Fibroblast of the aortic adventitia (primary cell): ENCODE measurements at places on chromosomes 6 and 20. TPM values are rescaled to one million over a fixed set of nuclear protein-coding genes. Genes with fewer than 3 reads are reported as not detected.
A peak's percentile ranks its signal among the peaks of the same experiment; 100 is the strongest.

DNA sequence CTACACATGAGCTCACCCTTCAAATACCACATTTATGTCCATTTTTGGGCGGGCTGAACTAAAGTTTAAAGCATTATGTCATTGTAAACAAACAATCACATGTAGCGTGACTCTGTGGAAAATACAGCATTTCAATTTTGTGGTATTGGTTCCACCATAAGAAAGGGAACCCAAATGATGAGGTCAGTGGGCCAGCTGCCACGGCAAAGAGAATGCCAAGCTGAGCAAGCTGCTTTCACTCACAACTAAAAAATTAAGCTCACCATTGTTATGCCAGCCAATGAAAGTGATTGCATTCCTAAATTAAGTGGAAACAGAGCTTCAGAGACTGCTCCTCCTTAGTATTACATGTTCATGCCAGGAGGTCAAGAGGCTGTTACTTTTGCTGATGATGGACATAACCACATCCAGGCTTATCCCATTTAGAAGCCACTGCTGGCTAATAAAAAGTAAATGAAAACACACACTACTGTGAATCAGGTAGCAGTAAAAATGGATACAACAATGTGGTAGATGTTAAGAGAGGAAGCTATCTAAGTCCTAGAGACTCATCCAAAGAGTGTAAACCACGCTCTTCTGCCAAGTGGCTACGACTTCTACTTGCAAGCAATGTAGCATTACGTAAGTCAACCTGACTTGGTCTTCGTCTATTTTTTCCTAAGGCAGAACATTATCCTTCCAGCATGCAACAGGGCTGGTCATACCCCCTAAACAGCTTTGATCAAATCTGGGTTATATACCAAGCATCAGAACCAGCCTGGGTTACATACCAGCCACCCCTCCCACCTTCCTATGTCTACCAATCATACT lies 164.8 kb downstream of the BACH2 start:
- DNase-seq, result peak; percentile 83

Gene TTLL9
- 0.09 and 0.41 TPM in 2 replicates for total RNA-seq

DNA sequence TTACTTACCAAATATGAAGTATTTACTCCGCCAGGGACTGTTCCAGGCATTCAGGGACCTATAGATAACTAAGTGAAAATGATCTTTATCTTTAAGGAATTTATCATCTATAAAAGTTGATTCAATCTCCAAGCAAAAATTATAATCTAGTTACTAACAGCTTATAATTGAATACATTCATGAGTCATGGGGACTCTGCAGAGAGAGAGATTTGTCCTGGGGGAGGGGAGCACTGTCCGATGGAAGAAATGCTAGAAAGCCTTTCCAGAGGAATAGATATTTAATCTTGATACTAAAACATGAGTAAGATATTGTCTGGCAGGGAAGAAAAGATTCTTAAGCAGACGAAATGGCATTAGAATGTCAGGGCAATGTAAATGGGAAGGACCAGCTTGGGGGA lies 139.3 kb downstream of the CD164 start:
- peak; percentile 27 for DNase-seq

GRCh38 chr20:3768342-3769130 lies 983 bp upstream of the ADISSP start:
- peak; percentile 69 for DNase-seq

- no peak for DNase-seq
These were observed 8.2 kb upstream of the QKI start for GRCh38 chr6:163406366-163406765.

DNA sequence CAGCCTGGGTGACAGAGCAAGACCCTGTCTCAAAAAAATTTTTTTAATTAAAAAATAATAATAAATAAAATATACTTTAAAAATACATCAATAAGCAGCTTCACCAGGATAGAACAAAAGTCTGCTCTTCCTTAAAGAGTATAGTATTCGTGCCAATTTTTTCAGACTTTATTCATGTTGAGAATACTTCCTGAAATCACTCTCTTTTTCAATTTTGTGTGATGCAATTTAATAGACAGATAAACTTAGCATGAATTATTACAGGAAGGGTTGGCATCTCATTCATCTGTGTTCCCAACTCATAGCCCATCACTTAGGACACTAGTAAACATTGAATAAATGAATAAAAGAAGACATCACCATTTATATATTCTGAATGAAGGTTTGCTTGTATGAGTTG lies 52.4 kb downstream of the IPCEF1 start:
- DNase-seq, result no peak

Gene ZHX3
- 22.1 and 47.2 TPM in 2 replicates for total RNA-seq

GRCh38 chr20:62272200-62272599 lies 30.6 kb upstream of the ADRM1 start:
- DNase-seq, result no peak

Gene FLRT3
- total RNA-seq, result 0.54 and 5.9 TPM in 2 replicates

- no peak for DNase-seq
These were observed 264.0 kb downstream of the PRKN start for GRCh38 chr6:162463576-162463975.

- DNase-seq, result no peak
These were observed 37.7 kb upstream of the SIRPA start for GRCh38 chr20:1857466-1857865.

DNA sequence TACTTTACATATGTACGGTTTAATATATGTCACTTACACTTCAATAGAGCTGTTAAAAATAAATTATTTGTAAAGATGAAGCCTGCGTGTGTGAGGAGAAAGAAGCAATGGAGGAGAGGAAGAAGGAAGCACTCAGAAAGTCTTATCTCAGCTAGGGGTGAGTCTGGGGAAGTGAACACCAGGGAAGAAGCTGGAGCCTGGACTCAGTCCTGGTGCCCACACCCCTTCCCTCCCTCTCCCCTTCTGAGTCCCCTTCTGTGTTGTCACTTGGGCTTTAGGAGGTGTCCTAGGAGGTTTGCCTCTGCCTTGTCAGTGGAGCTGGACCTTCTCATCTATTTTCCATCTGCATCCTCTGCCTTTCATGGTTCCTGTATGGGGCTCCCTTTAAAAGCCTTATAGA lies 1.9 kb downstream of the SIRPB2 start:
- DNase-seq, result no peak

- DNase-seq, result no peak
These were observed 27.4 kb downstream of the MRS2 start for GRCh38 chr6:24430086-24430485.

Gene EYA2
- 0.57 and 1.6 TPM in 2 replicates for total RNA-seq

DNA sequence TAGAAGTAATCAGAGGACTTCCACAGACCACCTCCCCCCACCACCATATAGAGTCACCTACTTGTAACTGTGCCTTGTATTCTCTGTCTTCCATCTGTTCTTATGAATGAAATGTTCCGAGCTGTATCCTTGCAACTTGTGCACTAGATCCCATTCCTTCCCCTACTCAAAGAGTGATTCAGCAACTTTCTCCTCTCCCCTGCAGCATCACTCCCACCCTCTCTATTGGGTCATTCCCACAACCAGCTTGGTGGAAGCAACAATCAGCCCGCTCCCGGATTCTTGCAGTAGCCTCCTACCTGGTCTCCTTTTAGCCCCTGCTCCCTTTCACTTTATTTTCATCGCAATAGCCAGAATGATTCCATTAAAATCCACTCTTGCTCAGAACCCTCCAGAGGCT lies 34.9 kb upstream of the REV3L start:
- DNase-seq, result no peak

Gene ERVFRD-1
- not detected in 2 replicates for total RNA-seq

DNA sequence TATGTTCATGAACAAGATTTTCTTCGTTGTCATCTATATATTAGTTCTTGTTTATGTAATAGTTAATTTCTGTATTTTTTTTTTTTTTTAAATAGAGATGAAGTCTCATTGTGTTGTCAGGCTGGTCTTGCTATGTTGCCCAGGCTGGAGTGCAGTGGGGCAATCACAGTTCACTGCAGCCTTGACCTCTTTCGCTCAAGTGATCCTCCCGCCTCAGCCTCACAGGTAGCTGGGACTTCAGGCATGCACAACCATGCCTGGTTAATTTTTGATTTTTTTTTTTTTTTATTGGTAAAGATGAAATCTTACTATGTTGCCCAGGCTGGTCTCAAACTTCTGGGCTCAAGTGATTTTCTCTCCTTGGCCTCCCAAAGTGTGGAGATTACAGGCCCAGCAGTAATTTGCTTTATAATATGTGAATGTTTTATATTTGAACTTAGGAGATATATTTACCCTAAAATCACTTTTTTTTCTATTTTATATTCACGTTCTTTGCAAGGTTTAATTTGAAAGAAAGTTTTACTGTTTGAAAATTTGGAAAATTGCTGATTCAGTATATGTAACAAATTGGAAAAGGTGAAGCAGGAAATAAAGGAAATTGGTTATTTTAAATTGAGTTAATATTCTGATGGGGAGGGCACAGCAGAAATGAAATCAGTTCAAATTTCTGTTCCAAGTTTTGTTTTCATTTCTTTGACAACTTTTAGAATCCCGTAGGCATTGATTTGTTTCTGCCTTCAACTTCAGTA lies 56.2 kb downstream of the ZFAND3 start:
- no peak for DNase-seq

GRCh38 chr6:6885521-6886170 lies 222.1 kb upstream of the RREB1 start:
- DNase-seq, result no peak

Gene FAM135A
- total RNA-seq, result 15.4 and 21.0 TPM in 2 replicates

Gene TIAM2
- 8.9 and 11.2 TPM in 2 replicates for total RNA-seq

- no peak for DNase-seq
These were observed 5.1 kb upstream of the EPB41L1 start for GRCh38 chr20:36149469-36149868.

Gene HDDC2
- 32.1 and 71.5 TPM in 2 replicates for total RNA-seq

Gene PDYN
- total RNA-seq, result not detected in 2 replicates

Gene MAPK13
- total RNA-seq, result 2.3 and 15.6 TPM in 2 replicates

GRCh38 chr20:53876956-53877355 lies 193.4 kb downstream of the BCAS1 start:
- DNase-seq, result no peak

DNA sequence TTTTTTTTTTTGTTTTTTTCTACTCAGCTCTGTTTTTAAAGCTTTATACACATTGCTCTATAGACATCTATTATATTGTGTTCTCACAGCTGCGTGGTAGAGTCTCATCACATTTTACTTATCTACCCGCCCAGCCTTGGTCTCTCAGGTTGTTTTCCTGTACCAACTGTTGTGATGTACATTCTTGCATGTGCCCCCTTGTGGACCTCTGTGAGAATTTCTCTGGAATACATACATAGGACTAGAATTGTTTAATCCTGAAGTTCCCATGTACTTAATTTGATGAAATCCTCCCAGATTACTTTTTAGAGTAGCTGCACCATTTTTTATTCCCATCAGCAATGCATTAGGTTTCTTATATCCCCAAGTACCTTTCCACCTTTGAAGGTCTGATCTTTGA lies 40.4 kb upstream of the TINAG start:
- DNase-seq, result peak; percentile 64

- no peak for DNase-seq
These were observed 88.3 kb downstream of the CD24 start for GRCh38 chr6:106886081-106886843.

- peak; percentile 49 for DNase-seq
These were observed 124.1 kb downstream of the FOXO3 start for GRCh38 chr6:108684771-108685329.

DNA sequence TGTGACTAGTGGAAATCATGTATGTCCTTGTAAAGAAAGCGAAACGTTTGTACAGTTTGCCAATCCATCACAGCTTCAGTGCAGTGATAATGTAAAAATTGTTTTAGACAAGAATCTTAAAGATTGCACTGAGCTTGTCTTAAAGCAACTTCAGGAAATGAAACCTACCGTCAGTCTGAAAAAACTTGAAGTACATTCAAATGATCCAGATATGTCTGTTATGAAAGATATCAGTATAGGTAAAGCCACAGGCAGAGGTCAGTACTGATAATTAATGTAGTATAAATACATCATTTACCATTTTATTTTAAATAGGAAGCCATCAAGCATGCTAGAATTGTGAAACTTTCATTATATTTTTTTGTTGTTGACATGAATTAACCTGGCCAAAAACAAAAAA lies 60.9 kb upstream of the SMIM8 start:
- no peak for DNase-seq

DNA sequence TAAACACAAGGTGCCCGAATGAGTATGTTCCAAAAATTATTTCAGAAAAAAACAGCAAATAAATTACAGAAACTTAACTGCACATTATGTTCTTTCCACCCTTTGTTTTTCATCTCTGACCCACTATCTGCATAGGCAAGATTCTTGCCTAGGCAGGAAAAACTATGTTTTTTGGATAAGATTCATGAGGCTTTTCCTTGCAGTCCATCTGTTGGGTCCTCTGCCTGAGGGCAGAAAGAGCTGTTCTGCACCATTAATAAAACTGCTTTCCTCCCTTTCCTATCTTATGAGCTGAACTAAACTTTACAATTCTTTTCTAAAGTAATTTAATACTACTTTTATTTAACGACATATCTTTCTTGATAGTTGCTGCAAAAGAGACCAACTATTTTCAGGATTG lies 21.1 kb downstream of the ENPP1 start:
- no peak for DNase-seq

DNA sequence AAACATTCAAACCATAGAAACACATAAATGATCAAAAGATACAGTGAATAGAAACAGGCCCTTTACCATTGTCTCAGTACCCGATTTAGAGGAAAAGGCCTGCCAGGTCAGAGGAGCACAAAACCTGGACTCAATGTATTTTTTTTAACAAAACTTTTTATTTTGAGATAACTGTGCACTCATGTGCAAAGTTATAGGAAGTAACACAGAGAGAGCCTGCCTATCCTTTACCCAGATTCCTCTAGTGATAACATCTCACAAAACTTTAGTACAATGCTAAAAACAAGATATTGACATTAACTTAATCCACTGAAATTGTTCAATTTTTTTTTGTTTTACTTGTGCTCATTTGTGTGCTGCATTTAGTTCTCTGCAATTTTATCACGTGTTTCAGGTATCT lies 36.8 kb upstream of the SAMD3 start:
- DNase-seq, result no peak

DNA sequence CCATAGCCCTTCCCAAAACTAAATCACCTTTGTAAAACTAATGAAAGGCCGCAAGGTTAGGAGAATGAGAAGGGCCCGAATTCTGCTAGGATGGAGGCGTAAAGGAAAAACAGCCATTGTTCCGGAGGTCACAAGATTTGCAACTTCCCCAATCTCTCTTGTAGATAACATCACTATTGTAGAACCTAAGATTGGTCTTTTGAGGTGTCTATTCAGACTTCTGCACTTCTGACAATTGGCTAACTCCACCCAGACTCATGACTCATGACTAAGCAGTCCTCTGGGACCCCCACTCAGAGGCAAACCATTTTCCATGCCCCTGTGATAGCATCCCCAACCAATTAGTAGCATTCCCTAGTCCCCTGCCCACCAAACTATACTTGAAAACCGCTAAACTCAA lies 210.5 kb upstream of the SHLD1 start:
- DNase-seq, result no peak

Gene SLC35D3
- not detected in 2 replicates for total RNA-seq

Gene GPR6
- total RNA-seq, result not detected in 2 replicates

GRCh38 chr6:149414821-149415220 lies 14.8 kb downstream of the SUMO4 start:
- no peak for DNase-seq

GRCh38 chr20:47789764-47790579 lies 4.7 kb upstream of the SULF2 start:
- peak; percentile 93 for DNase-seq
